ENCODE measurements at places on chromosomes 2 and 18.

GRCh38 chr2:200797242-200797770 is 14.4 kb upstream of the BZW1 start:
- DNase-seq = no peak

DNA sequence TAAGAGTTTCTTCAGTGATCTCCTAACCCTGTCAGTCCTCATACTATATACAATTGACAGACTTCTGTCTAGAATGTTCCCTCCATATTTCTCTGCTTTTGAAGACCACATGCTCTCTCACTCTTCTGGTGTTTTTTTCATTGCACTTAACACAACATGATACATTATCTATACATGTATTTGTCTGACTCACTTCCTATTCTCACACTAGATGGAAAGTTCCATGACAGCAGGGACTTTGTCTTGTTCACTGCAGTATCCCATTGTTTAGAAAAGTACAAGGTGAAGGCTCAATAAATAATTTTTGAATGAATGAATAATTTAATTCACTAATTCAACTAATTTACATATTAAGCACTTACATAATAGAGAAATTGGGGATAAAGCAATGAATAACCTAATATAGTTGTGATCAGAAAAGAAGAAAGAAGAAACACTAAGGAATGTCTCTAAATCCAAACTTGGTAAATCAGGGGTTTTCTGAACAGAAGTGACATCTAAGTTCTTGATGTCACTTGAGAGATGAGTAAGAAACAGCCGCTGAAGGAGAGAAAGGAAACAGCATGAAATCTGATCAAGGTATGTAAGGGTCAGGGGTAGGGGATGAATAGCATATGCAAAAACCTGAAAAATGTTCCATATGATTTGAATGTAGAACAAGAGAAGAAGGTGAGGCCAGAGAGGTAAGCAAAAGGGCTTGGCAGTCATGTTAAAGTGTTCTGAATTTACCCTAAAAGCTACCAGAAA is 42.4 kb downstream of the MBD2 start:
- DNase-seq = no peak

- DNase-seq = no peak
Measured at GRCh38 chr18:5315838-5316237, 20.3 kb upstream of the ZBTB14 start.

GRCh38 chr2:9918275-9918674 is 33.2 kb upstream of the GRHL1 start:
- no peak for DNase-seq

DNA sequence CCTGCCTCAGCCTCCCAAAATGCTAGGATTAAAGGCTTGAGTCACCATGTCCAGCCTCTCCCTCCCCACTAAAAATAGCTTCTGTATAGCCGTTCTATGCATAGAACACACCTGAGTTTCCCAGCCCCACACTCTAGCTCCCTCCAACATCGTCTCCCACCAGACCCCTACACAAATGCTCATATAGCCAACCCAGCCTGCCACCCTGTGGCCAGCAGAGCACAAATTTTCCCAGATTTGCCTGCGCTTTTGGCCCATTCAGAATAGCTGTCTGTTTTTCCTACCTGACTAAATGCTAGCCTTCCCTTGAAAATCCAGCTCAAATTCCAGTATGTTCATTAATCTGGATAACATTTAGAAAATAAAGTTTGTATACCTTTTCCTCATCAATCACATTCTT is 22.8 kb downstream of the TRABD2A start:
- no peak for DNase-seq

DNA sequence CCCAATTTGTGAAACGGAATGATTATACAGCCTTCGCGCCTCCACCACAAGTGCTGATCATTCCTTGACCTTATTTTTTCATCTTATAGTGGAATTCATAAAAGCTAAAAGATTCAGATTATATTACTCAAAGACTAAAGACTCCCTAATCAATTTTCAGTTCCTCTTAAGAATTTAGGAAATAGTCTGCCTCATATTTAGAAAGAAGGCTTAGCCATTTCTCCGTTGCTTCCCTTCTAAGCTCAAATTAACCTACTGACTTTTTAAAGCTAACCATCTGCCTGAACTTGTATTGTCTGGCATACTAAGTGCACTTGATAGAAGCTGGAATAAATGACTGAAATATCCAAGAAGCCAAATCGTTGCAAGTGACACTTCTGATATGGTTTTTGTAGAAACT is 44.7 kb downstream of the HNRNPLL start:
- no peak for DNase-seq

DNA sequence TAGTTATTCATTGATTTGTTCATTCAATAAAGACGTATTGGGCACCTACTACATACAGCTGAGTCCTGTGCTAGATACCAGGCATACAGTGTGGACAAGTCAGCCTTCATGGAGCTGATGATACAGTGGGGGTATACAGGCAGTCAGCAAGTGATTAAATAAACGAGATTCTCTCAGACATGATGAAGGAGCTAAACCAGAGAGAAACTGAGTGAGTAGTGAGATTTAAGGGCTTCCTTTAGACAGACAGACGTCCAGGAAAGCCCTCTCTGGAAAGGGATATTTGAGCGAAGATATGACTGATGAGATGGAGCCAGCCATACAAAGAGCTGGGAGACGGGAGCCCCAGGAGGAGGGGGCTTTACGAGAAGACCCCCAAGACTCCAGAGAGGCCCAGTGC is 122.6 kb upstream of the MYCN start:
- no peak for DNase-seq

- no peak for DNase-seq
Measured at GRCh38 chr2:238501311-238501710, 74.6 kb downstream of the ASB1 start.

DNA sequence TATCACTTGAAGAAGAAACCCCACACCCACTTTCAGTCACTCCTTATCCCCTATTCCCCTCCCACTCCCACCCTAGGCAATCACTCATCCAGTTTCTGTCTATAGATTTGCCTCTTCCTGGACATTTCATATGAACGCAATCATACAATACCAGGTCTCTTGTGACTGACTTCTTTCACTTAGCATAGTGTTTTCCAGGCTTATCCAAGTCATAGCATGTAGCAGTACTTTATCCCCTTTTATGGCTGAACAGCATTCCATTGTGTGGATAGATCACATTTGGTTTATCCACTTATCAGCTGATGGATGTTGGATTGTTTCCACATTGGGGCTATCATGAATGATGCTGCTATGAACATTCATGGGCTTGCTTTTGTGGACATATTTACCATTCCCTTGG is 6.6 kb downstream of the CFAP221 start:
- DNase-seq = no peak

- no peak for DNase-seq
Measured at GRCh38 chr2:8263901-8264300, 418.0 kb upstream of the ID2 start.

DNA sequence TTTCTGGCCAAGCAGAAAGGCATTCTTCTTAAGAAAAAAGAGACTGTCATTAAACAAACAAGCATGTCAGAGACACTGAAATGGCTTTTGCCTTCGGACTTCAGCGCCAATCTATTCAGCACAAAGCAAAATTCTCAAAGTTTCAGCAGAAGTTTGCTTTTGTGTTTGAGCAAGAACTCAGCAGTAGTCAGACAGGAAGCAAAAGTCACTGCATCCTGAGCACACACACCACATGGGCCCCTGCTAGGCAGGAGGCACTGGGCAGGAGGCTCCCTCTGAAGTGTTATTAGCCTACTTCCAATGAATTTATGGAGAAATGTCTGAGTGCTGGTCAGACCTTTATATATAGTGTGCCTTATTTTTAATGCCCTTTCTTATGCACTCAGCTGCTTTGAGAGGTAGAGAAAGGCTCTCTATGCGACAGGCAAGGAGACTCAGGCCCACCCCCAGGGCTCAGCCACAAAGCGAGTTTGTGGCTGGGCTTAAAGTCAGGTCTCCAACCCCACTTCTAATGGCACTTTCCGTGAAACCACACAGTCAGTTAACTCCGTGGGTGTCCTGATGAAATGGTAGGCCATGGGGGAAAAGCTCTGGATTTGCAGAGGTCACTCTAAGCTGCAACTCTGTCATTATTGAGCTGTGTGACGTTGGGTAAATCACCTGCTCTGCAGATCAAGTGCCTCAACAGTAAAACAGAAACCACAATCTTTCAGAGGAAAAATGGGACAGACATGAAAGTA is 161.0 kb upstream of the TMEM200C start:
- DNase-seq = no peak

GRCh38 chr2:24262421-24262970 is 87.6 kb downstream of the FAM228A start:
- no peak for DNase-seq

DNA sequence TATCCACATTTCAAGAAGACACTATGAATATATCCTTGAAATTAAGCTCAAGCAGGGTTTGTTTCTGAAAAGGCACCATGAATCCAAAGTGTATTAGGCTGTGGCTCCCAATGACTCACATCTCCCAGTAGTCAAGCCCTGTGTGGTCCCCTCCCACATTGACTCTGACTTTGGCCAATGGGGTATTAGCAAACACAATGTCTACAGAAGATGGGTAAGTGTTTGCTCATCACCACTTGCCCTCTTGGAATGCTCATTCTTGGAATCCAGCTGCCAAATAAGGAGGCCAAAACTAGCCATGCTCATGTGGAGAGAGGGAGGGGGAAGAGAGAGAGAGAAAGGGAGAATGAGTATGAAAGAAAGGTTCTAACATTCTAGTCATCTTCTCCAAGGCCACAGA is 490.0 kb downstream of the TXNL1 start:
- no peak for DNase-seq

DNA sequence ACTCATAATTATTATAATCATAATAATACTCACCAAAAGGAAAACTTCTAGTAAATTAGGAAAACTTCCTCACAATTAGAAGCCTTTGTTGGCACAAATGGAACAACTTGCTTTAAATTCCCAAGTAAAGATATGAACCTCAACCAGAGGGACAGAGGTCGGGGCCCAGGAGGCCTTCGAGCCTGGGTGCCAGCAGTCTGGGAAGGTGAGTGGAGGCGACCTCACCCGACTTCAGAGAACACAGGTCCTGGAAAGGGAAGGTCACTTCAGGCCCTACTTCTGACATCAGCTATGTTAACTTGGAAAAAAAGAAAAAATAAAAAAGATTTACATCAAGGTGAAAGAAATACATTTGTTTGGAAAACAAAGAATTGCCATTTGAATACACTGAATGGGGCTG is 350.0 kb upstream of the MYT1L start:
- DNase-seq = no peak

DNA sequence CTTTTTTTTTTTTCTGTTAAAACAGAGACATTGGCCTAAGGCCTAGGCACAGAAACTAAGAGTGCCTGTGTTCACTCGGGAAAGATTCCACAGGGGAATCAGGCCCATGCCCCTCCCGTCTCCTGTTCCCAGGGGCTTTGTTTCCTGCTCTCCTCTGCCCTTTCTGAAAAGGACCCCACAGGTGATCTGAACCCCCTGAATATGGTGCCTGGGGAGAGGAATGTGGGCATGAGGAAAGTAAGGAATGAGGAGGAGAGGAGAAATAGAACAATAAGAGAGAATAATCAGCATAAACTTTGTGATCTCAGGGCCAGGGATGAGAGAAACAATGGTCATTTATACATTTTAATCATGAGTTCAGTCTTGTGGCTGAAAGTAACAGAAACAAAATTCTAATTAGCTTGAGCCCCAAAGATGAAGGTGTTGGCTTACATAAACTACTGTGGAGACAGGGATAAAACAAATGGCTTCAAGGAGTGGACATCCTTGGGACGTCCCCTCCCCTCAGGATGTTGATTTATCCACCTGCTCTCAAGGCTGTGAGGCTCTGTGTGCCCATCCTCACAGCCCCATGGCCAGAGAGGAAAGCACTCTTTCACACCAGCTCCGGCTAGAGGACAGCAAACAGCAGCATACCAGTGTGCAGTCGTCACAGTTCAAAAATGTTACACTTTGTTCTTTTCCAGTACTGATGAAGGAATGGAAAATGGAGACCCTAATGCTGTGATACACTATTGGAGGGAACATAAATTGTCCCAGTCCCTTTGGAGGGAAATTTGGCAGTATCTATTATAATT is 46.4 kb upstream of the MRPL33 start:
- DNase-seq = no peak

- DNase-seq = no peak
Measured at GRCh38 chr2:11097038-11097720, 58.1 kb upstream of the SLC66A3 start.

GRCh38 chr18:21747764-21748693 is 7.4 kb downstream of the MIB1 start:
- no peak for DNase-seq

DNA sequence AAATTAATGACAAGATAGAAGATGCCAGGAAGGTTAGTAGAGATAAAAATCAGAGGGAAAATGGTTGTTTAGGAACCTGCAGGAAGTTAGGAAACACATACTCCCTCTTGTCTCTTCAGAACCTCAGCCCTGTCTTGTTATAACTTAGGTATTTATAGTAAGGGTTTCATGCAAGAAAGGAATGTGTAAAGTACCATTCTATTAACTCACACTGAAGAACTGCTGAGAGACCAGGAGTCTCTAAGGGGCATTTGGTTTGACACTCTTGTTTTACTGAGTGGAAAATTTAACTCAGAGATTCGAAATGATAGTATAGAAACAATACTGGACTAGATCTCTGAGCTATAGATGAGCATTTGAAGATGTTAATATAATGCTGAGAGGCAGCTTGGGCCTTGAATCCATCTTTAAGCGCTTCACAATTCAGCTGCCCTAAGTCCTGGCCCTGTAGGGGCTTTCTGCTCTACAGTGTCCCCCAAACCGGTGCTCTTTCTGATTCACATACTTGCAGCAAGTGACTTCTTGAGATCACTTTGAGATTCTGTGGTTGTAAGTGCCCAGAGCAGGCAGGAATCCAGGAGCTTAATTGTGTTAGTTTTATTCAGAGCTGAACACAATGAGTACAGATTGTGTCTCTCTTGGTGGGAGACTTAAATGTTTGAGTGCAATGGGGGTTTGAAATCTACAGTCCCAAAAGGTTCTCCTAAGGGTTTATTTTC is 235.0 kb upstream of the RGPD4 start:
- no peak for DNase-seq

- DNase-seq = no peak
Measured at GRCh38 chr18:46260016-46260878, 156.1 kb downstream of the HAUS1 start.

GRCh38 chr2:177282181-177282641 is 17.7 kb upstream of the NFE2L2 start:
- no peak for DNase-seq

DNA sequence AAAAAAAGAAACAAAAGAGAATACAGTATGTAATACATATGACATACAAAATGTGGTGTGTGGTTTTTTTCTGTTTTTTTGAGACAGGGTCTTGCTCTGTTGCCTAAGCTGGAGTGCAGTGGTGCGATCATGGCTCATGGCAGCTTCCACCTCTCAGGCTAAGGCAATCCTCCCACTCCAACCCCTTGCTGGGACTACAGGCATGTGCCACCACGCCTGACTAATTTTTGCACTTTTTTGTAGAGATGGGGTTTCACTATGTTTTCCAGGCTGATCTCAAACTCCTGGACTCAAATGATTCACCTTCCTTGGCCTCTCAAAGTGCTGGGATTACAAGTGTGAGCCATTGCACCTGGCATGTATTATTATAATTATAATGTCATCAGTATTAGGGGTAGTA is 38.9 kb downstream of the DHX57 start:
- no peak for DNase-seq

Data from cortex of kidney (tissue), 1 donor.